Pons (tissue), 1 donor: ENCODE measurements at places on chromosomes 6 and 20.
A peak's percentile ranks its signal among the peaks of the same experiment; 100 is the strongest.

- no peak for DNase-seq
Measured at GRCh38 chr20:53635221-53635620, 41.6 kb upstream of the ZNF217 start.

GRCh38 chr6:32175711-32176475 is at the start of gene AGPAT1:
AGPAT1 (minus strand) TSS chr6:32176084; CDS start chr6:32171496, 4,588 bp downstream.
- DNase-seq: peak; percentile 98

- no peak for DNase-seq
Measured at GRCh38 chr20:13984211-13984610, 6.2 kb downstream of the SEL1L2 start.

DNA sequence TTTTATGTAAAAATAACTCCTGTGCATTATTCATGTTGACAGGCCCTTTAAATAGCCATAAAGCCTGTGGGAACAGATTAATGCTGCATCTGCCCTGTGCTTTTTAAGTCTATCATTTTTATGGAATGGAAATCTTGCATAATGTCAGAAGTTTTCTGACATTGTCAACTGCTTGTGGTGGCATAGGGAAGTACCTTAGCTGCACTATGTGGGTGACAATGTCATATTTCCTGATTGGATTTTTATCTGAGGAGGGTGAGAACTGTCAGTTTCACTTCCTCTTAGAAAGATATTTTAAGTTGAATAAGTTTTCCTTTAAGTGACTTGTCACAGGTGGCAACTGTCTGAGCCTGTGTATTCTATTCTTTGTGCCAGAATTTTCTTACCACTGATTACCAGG is 267.9 kb downstream of the PLCB1 start:
- peak; percentile 15 for DNase-seq

DNA sequence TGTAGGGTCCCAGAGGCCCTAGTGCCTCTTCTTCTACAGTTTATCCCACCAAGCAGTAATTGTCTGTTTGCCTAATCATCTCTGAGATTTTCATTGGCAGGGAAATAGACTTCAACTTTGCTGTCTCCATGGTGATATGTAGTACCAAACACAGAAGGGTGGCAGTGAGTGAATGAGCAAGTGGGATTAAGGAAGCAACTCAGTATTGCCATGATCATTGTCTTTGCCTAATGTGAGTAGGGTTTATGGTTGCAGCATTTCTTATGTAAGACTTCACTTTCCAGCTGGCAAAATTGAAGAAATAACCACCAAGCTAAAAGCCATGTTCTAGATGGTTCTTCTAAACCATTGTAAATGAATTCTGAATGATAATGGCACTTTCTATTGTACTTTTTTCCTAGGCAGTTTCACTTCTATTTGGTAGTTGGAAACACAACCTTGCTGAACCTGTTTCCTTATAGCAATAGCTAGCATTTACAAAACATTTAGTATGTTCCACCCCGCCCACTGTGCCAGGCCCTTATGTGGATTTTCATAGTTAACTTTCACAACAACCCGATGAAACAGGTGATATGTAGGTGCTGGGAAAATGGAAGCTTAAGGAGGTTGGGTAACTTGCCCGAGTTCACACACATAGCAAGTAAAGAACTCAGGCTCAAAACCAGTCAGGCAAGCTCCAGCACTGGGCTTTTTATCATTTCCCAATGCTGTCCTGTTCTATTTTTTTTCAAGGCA is 32.0 kb downstream of the ZC2HC1B start:
- DNase-seq: no peak

DNA sequence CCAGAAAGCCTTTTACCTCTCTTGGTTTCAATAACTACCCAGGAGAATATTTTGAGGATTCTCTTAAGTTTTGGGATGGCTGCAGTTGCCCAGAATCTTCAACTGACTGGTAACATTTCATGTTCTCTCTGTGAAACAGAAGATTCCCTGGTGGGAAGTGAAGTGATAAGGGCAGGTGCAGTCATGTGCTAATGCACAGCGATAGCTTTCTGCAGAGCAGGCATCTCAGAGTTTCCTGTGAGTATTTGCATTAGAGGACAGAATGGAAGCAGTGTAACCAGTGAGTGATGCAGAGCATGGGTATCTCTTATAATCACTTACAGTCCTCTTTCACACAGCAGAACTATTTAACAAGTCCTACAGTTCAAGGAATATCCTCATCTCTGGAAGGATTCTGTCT is 76.1 kb downstream of the HCRTR2 start:
- no peak for DNase-seq

GRCh38 chr20:1881240-1881835 is 13.9 kb upstream of the SIRPA start:
- peak; percentile 76 for DNase-seq

GRCh38 chr6:128606611-128607010 is 86.2 kb upstream of the PTPRK start:
- no peak for DNase-seq

DNA sequence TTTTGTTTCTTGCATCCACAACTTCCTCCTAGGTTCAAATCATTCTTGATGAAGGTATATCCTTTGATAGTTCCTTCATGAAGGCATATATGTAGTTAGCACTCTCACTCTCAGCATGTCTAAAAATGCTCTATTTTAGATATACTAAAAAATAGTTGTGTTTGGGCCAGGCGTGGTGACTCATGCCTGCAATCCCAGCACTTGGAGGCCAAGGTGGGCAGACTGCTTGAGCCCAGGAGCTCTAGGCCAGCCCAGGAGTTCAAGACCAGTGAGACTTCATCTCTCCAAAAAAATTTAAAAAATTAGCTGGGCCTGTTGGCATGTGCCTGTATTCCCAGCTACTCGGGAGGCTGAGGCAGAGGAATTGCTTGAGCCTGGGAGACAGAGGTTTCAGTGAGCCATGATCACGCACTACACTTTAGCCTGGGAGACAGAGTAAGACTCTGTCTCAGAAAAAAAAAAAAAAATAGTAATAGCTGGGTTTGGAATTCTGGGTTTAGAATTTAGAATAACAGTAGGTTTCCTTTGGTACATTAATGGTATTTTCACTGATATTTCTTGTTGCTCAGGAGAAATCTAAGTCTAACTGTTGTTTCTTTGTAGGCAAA is 7.0 kb downstream of the SERAC1 start:
- DNase-seq: no peak

DNA sequence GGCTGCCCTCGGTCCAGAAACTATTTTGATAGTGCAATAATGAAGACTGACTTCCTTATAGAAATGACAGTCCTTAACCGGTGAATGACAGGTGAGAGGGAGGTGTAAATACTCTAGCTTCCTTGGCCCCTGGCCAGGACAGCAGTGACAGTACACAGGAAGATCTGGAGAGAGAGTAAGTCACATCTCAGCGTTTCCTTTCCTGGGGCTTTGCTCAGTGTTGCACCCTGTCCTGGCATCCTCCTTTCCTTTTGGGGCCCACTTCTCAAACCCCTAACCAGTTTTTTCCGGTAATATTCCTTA is 336.9 kb downstream of the CD83 start:
- DNase-seq: no peak

DNA sequence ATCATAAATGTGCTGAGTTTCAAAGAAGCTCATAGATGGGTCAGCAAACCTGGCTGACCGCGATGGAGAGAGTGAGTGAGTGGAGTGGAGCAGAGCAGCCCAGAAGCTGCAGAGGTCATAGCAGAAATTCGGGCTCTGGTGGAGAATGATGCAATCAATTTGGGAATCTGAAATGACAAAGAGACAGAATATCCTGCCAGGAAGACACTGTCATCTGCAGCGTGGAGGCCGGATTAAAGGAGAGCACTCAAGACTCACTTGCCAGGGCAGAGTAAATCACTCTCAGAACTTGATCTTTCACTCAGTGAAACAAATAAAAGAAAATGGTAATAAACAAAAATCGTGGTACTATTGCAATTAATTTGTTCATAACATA is 109.6 kb upstream of the RREB1 start:
- no peak for DNase-seq

GRCh38 chr6:142885182-142885867 is 59.7 kb downstream of the HIVEP2 start:
- peak; percentile 68 for DNase-seq

GRCh38 chr6:56214703-56215101 is 32.7 kb downstream of the COL21A1 start:
- no peak for DNase-seq

- no peak for DNase-seq
Measured at GRCh38 chr6:98920904-98921431, 26.8 kb downstream of the FBXL4 start.

- DNase-seq: no peak
Measured at GRCh38 chr6:135320721-135321621, 139.9 kb downstream of the MYB start.

- DNase-seq: no peak
Measured at GRCh38 chr20:64258071-64258823, 2.7 kb downstream of the PCMTD2 start.

DNA sequence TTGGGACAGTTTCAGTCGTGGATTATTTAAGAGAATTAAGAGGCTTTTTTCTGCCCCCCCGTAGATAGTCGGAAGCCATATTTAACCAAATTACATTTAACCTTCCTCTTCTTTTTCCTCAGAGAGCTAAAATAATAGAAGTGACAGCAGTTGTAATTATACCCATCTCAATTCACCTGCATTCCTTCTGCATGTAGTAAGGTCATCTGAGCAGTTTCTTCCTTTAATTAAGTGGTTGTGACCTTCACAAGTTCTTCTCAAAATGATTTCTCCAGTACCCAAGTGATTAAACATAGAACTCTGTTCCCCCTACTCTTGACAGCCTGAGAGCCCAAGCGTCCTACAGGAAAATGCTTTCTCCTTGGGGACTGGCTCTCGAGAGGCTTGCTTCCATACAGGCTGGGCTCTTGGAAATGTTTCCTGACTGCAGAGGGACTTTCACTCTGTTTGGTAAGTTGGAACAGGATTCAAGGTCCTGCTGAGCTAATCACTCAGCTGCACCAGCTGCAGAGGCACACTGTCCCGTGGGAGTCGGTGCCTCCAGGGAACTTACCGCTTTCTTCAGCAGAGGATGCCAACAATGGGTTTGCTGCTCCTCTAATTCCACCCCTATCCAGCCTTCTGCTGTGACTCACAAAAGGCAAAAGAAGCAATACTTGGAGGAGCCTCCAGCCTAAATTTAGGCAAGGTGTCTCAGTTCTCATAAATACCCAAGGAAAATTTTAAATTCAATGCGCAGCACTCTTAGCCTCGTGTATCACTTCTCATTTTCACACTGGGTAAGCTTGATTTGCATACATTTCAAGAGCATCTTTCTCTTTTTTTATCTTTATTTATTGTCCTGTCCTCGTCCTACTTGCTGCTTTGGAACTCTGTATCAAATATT is 414.9 kb downstream of the KIF16B start:
- DNase-seq: no peak

- no peak for DNase-seq
Measured at GRCh38 chr20:25290646-25291431, 43.0 kb downstream of the PYGB start.

- DNase-seq: no peak
Measured at GRCh38 chr20:63359937-63360849, 956 bp downstream of the CHRNA4 start.

DNA sequence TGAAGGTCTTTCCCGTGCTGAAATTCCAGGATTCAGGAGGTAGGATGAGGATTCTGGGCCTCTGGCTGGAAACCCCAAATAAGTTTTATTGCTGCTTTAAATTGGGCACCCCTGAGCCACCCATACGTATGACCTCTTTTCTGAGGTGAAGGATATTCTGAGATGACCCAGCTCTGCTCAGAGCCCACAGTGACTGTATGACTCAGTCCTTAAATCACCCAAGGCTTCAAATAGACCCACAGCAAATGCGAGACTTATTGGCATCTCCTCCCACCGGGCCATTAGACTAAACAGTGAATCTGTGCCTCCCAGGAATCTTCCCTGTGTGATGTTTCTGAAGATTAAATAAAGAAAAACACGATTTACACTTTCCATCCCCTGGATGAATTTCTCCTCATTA is 9.5 kb downstream of the SIRPG start:
- DNase-seq: no peak

DNA sequence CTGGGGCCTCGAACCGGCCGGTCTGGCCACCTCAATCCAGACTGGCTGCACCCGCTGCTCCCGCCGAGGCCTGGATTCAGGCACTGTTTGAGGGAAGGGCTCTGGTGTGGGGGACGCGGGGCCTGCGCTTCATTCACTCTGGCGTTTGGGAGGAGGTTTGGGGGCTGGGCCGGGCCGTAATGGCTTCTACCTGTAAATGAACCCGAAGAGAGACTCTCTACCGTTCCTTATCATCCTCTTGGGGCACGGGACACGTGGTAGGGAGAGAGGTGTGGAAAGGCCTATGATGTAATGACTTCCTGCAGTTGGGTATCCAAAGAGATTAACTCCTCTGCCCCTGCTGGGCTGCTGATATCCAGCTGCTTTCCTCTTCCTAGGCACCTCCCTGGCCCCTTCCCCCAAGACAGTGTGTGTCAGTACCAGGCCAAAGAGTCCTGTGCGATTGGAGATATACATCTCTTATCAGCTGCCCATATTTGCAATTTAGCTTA is 1.8 kb downstream of the FOXO3 start:
- peak; percentile 74 for DNase-seq

DNA sequence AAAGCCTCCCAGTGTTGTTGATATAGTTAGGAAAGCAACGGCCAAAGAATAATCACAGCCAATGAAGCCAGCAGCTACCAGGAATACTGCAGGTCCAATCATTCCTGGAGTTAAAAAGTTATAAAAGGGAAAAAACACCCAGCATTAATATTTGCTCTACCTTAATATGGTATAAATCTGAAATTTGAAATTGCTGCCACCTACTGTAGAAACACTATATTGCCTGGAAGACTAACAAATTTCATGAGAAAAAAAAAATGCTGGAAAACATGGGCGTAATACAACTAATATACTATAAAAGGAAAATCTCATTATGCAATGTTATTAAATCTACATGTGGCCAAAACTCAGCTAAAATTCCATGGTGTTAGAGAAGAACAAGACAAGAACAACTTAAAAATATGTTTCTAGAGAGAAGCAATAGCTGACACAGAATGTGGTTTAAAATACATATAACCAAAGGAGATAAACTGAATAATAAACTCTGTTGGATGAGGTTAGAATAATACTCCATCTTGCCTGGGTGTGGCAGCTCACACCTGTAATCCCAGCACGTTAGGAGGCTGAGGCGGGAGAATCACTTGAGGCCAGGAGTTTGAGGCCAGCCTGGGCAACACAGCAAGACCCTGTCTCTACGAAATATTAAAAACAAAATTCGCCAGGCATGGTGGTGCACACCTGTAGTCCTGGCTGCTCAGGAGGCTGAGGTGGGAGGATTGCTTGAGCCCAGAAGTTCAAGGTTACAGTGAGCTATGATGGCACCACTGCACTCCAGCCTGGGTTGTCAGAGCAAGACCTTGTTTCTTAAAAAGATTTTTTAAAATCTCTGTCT is 43.1 kb downstream of the SLC17A5 start:
- peak; percentile 79 for DNase-seq

- DNase-seq: no peak
Measured at GRCh38 chr6:108638993-108639392, 78.3 kb downstream of the FOXO3 start.
